ENCODE measurements at places on chromosomes 6 and 20.

GRCh38 chr6:36837686-36838085 is 1.6 kb downstream of the CPNE5 start:
- DNase-seq, result no peak

DNA sequence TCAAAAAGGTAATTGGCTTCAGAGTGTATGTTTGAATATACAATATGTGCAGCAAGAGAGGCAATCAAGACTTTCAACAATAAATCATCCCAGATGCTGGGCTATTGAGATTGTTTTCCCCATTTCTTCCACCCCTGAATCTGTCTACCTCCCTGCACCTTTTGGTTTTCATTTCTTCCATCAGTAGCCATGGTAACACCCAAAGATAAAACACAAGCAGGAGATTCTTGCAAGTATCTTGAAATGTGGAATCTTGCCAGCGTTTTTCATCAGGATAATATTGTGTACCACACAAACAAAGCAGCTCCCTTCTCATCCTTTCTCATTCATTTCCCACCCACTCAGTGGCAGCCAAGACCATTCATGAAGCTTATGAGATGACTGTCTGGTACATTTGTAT is 73.0 kb upstream of the NRSN1 start:
- no peak for DNase-seq

DNA sequence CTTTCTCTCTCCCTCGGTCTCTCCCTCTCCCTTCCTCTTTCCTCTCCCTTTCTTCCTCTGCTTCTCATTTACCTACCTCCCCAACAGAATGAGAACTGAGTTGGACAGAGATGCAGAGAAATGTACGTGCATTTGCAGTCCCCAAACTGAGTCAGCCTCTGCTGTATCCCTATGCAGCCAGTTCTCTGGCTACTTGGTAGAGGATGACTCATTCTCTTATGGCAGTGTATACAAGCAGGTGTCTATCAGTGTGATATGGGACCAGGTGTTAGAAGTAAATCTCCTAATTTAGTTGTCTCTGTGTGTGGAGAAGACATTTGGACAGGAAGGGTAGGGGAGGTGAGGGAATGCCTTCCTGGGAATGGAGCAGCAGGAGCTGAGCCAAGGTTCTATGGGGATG is 470.8 kb downstream of the CD109 start:
- no peak for DNase-seq

GRCh38 chr6:105869835-105870440 is 216.2 kb upstream of the PRDM1 start:
- peak; percentile 44 for DNase-seq

DNA sequence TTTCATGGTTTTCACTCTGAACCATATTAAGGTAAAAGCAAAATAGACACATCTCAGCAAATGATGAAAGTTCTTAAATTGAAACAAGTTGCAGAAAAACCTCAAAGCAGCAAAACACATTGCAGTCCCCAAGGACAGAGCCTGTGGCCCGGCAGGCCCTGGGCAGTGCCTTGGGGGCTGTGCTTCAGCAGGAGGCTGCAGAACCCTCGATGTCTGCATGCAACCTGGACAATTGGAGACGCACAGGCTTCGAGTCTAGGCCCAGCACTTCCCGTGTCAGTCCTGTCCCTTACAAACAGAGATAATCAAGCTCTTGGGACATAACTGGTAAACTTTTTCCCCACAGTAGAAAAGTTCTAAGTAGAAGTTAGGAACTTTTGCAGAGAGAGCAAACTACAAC is 9.2 kb downstream of the PYGB start:
- DNase-seq, result no peak

DNA sequence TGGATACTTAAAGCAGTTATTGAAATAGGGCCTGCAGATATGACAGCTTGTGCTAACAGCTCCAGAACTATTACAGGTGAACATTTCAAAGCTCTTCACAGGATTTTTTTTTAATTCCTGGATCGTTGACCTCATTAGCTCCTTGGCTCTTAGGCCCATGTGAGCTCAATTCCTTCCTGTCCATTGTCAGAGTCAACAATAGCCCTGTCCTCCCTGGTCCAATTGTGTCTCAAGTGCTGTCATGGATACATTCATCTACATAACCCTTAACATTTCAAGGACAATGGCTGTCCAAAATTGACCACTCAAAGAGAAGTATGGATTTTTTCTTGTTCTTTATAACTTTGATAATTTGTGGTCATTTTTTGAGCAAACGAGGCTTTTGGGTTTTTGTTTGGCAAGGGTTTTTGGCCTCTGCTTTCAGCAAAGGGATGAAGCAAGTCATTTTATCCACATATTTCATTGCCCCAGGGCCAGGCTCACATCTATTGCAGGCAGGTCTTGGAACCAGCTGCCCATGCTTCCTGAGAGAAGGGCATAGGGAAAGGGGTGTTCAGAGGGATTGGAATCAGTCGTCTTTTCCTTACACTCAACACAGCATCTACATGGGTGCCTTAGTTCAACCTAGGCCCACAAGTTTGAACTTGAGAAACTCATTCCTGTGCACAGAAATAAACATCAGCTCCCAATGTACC is 282.1 kb downstream of the TPBG start:
- DNase-seq, result no peak

DNA sequence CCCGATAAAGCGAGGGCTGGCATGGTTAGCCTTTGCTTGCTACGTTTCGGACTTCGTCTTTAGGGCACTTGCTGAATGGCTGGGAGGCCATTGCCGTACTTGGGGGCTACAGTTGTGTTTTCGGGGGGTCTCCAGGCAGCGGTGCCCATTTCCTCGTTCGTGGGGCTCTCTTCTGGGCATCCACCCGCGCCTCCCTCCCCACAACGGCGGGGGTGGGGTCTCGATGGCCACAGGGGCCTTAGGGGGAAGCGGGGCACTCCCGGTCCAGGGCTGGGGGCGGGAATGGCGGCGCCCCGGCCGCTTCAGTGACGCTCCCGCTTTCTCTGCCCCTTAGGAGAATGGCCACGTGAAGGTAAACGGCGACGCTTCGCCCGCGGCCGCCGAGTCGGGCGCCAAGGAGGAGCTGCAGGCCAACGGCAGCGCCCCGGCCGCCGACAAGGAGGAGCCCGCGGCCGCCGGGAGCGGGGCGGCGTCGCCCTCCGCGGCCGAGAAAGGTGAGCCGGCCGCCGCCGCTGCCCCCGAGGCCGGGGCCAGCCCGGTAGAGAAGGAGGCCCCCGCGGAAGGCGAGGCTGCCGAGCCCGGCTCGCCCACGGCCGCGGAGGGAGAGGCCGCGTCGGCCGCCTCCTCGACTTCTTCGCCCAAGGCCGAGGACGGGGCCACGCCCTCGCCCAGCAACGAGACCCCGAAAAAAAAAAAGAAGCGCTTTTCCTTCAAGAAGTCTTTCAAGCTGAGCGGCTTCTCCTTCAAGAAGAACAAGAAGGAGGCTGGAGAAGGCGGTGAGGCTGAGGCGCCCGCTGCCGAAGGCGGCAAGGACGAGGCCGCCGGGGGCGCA is 2.4 kb downstream of the MARCKS start:
- no peak for DNase-seq

DNA sequence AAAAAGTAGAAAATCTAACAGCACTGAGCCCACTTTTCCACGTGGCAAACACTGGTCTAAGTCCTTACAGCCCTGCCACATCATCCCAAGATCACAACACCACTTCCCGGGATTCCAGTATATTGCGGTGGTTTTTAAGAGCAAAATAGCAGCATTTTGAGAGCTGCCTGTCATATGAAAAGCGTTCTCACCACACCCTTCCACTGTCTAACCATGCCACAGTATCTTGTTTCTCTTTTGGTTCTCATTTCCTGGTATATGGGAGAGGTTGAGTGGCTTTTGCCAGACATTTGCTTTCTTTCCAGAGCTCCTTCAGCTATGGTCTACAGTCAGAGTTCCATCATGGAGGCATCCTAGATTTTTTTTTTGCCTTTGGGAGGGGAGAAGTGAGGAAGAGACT is 243.0 kb downstream of the TSHZ2 start:
- DNase-seq, result no peak

- no peak for DNase-seq
These were observed 80.1 kb downstream of the MRPL14 start for GRCh38 chr6:44047179-44047546.

DNA sequence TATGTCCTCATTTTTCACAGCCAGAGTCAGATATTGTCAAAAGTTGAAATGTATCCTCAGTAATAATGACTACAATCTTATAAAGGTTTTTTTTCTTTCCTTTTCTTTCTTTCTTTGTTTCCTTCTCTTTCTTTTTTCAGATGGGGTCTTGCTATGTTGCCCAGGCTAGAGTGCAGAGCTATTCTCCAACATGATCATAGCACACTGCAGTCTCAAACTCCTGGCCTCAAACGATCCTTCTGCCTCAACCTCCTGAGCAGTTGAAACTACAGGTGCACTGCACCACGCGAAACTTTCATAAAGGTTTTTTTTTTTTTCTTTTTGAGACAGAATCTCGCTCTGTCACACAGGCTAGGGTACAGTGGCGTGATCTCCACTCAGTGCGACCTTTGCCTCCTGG is 31.1 kb upstream of the FOXA2 start:
- DNase-seq, result no peak

DNA sequence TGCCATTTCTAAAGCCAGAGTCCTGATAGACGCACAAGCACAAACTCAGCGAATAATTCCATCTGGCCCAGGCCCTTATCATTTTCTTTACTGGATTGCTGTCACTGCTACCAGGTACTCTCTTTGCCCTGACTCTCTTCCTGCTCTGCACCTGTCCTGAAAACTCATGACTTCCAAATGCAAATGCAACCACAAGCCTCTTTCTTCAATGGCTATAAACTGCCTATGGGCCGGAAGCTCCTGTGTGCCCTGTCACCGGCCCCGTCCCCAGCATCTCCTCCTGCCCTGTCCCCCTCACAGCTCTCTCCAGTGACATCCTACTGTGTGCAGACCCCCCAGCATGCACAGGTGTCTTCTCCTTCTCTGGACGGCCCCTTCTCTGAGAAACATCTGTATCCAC is 302.6 kb downstream of the GMDS start:
- no peak for DNase-seq

DNA sequence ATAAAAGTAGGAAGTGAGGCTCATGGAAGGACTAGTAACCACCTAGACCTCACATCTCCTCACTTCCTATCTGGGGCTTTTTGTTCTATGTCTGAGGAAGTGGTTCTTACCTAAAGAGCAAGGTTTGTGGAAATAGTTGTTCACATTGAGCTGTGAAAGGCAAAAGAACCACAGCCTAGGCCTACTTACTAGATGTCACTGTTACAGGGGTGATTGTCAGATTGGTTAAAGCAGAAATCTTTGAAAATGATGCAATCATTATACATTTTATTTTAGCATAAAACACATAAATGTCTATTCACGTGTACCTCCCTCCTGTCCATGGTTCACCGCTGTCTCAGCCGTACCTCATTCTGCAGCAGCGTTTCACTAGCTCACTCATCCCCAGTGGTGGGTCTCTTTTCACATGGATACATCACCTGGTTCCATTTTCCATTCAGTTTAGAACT is 268.8 kb downstream of the TMEM242 start:
- DNase-seq, result peak; percentile 90

- no peak for DNase-seq
These were observed 37.5 kb upstream of the NOX3 start for GRCh38 chr6:155493026-155493693.

DNA sequence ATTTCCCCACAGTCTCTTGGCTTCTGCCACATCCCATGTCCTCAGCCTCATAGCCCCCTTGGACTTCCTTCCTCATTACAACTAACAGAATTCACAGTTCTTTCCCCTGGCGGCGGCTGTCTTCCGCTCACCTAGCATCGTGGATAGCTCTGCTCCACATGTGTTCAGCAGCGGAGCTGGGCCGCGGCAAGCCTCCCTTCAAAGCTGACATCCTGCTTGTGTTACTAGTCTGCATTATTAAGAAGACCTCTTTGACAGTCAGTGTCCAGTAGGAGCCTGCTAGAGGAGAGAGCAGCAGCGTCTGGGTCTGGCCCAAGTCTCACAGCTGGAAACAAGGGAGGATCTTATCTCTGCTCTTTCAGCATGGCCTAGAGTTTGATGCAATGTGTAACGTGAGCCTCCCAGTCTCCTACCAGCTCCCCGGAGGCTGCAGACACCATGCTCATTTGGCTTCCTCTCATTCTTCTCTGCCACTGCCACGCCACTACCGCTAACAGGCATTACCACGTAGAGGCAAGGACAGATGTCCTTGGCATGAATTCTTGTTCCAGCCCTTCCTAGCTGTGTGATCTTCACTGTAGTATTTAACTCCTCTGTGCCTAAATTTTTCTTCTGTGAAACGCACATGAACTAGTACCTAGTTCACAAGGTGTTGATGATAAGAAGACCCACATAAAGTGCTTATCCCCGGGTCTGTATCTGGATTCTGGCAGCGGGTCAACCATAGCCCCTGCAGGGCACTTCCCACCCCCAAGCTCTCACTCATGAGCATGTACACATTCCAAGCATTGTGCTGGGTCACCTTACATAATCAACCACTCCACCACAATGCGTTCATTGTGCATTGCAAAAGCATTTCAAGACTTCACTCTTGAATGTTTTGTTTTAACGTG is 107.1 kb upstream of the BACH2 start:
- no peak for DNase-seq

- DNase-seq, result no peak
These were observed 176.1 kb downstream of the TRIM27 start for GRCh38 chr6:28747631-28748157.

DNA sequence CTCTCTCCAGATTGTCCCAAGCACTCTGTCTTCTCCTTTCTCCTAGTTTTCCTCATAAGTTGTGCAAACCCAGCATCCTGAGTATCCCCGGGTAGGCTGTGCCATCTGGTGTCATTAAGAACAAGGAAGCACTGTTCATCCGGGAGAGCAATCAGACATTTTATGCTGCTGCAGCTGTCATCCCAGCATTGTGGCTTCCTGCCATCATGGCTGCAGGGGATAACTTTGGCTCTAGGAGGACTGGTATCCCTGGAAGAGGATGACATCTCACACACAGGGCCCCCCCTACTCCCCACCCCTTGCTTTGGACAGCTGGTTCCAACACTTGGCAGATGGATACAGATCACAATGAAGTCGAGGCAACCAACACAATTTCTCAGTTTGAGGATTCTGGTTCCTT is 1195.1 kb upstream of the MAP3K7 start:
- no peak for DNase-seq

GRCh38 chr6:49326347-49326746 is 136.7 kb downstream of the MMUT start:
- DNase-seq, result no peak

DNA sequence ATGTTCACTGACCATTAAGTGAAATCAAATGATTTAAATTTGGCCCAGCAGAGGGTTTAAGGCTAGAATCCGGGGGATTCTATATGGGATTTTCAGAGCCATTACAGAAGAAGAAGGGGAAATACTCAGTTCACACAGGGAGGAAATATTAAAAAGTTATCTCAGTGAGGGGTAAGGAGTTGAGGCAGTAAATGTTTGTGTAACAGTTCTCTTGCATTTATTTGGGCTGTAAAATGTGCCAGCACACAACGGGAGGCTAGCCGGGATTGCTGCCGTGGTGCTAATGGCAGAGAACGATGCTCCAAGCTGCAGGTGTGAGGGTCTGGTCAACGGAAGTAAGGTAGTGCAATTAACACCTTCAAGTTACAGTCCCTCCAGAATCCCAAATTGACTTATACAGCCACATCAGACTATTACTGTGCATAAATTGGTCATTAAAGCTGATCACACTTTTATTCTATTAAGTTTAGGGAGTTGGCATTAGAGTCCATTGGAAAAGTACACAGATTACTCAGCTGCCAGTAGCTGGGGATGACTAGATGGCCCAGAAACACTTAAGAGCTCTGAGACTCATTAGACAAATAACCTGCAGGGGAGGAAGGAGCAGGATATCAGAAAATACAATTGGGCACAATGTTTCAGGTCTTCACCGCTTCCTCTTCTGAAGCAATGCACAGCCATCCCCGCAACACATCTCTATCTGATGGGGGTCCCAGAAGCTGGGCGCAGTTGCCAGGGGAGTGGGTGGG is 31.3 kb downstream of the PPP1R3G start:
- no peak for DNase-seq
